ENCODE measurements at places on chromosomes 1 and 21.

DNA sequence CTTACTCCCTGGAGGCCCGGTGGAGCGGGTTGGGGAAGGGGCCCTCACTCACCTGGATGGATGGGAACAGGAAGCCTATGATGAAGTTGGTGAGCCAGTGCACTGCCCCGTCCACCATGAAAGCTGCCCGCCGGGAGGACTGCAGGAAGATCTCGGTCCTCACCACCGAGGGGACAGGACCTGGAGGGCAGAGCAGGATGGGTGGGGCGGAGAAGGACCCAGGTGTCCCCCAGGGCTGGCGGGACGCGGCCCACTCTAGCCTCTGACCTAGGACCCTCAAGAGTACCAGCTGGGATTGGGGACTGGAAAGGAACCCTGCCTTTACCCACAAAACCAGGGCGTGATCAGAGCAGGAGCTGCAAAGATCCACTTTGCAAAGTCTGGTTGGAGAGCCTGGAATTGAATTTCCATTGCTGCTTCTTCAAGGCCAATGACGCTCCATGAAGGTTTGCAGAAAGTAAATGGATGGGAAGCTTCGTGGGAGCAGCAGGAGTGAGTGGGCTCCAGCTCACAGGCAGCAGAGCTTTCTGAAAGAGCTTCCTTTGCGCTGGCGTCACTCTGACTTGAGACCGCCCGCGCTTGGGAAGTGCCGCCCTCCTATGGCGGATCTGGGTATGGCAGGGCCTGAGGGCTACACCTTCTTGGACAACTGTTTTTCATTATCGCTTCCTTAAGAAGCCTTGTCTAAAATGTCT lies 21.4 kb downstream of the SLC2A7 start:
- DNase-seq: peak; percentile 94

GRCh38 chr1:95497566-95497965 lies 263.6 kb downstream of the RWDD3 start:
- no peak for DNase-seq

- DNase-seq: peak; percentile 94
Observed at GRCh38 chr1:228275430-228276173, 67.8 kb downstream of the OBSCN start.

- DNase-seq: no peak
Observed at GRCh38 chr1:78210175-78210574, 164.4 kb downstream of the GIPC2 start.

DNA sequence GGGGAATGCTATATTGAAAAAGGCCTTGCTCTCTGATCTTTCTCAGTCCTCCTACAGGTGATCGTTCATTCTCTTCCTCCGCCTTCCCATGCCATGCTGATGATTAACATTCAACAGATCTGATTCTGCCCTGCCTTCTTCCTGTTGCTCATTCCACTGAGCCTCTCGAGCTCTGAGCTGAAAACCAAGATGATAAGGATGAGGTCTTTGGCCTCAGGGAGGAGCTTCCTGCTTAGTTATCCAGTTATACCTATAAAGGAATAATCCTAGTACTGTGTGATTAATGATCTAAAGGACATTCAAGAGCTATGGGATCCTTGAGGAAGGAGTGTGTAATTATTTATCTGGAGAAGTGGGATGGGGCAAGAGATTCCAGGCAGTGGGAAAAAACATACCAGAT lies 25.2 kb upstream of the MAP3K7CL start:
- DNase-seq: no peak

GRCh38 chr1:36761113-36761512 lies 273.2 kb downstream of the GRIK3 start:
- peak; percentile 73 for DNase-seq

GRCh38 chr1:78141531-78142231 lies 95.9 kb downstream of the GIPC2 start:
- no peak for DNase-seq

DNA sequence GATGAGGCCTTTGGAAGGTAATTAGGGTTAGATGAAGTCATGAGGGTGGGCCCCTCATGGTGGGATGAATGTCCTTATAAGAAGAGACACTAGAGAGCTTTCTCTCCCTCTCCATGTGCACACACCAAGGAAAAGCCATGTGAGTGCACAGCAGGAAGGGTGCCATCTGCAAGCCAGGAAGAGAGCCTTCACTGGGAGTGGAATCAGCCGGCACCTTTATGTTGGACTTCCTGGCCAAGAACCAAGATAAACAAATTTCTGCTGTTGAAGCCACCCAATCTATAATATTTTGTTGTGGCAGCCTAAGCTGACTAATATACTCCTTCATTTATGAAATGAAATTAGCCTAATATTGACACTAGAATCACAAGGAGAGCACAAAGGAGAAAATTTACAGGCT lies 38.2 kb upstream of the PKP1 start:
- DNase-seq: no peak

- no peak for DNase-seq
Observed at GRCh38 chr1:51093581-51093980, 8.4 kb upstream of the C1orf185 start.

DNA sequence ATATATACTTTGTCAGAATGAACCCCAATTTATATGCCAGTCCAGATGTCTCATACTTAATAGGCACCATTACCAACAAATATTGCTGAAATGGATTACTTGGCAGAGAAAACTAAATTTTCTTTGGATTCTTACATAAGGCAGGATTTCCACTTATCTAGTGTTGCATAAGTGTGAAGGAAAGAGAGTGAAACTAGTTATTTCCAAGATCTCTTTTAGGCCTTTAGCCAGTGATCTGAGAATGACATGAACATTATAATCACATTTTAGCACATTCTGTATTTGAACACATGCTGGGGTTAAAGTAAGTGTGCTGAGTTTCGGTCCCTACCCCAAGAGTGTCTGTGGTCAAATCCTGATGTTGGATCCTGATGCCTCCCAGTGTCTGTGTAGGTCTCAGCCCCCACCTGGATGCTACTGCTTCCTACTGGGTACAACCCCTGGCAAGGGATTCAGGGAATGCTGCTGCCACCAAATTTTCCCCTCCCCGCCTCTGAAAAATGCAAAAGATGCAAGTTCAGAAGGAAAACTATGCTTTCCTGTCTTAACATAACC lies 11.2 kb downstream of the DDAH1 start:
- no peak for DNase-seq

- peak; percentile 89 for DNase-seq
Observed at GRCh38 chr1:183243161-183244050, 57.3 kb downstream of the LAMC2 start.

DNA sequence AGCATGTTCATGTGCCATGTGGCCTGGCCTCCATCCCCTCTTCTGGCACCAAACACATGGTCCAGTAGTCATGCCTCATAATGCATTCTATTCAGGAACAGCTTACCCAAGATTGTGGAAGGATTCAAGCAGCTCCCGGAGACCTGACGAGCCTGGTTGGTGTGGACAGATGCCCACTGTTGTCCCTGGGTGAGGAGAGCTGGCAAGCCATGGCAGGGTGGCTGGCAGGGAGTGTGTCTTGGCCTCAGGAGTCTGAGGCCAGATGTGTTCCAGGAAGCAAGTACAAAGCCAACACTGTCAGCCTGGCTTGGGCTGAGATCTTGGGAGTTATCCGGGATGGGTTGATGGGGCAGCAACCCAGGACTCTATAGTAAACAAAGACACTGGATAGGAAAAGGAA lies 7.3 kb upstream of the FABP3 start:
- DNase-seq: no peak

All from posterior vena cava (tissue), 2 donors.